D721Med (cell line): ENCODE measurements at places on chromosomes 12 and 14.

DNA sequence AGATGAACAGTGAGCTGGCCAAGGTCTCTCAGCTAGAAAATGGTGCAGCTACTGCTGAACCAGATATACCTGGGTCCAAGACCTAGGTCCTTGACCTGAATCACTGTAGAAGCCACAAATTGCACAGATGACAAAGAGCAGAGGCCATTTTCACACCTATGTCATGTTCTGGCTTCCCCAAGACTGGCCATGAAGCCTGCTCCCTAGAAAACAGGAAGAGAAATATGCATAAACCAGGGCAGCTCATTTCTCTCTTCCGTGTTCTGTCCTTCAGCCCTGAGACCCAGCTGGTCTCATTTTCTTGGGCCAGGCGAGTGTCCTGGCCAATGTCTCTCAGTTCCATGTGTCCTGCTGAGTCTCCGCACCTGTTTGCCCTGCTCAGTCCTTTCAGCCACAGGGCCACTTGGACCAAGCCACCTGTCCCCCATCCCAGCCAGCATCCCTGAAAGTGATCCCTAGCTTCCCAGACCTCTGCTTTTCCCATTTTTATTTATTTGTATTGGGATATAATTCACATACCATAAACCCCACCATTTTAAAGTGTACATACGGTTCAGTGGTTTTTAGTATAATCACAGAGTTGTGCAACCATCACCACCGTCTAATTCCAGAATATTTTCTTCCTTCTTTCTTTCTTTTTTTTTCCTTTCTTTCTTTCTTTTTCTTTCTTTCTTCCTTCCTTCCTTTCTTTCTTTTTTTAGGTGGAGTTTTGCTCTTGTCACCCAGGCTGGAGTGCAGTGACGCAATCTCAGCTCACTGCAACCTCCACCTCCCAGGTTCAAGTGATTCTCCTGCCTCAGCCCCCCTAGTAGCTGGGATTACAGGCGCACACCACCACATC lies 27.0 kb downstream of the P2RX7 start:
- no peak for DNase-seq

DNA sequence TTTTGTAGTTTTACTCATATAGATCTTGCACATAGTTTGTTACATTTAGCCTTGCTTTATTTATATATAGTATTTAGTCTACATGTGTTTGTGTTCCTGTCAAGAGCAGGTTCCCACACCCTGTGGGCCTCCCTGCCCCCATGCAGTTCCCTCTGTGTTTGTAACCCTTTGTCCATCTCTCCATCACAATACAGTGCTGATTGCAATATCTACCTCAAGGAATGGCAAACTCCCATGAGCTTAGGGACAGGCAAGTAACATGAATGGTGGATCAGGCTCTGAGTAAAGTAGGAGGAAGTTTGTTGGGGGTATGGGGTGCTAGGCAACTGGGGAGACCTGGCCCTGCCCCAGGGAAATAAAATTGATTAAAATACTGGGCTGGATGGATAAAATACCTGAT lies 151.9 kb upstream of the MYL2 start:
- DNase-seq: no peak

GRCh38 chr14:99041141-99041819 lies 230.7 kb downstream of the BCL11B start:
- no peak for DNase-seq

DNA sequence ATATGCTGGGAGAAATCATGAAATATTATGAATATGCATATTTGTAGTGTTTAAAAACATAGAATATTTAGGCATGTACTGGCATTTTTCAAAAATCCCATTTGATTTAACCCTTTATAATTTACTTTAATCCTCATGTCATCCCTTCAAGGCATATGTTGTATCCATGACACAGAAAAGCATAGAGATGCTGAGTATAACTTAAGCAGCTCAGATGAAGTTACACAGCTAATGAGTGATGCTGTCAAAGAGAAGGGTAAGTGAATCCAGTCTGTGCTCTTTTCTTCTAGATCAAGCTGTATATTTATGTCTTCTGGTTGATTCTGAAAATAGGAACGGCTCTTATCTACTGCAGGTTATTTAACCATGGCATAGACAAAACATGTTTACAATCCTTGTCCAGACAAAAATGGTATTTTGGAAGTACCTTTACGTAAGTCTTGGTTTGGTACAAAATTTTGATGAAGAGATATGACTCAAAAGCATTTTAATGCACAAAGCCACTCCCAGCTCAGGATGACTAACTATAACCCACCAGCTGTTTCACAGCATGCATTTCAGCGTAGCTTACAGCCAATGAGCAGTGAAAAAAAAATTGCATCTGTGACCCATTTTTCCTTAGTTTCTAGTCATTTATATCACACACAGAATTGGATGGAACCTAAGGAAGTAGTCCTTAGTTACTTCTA lies 201.7 kb downstream of the STXBP6 start:
- no peak for DNase-seq

GRCh38 chr12:128361400-128361995 lies 94.5 kb downstream of the TMEM132C start:
- no peak for DNase-seq

DNA sequence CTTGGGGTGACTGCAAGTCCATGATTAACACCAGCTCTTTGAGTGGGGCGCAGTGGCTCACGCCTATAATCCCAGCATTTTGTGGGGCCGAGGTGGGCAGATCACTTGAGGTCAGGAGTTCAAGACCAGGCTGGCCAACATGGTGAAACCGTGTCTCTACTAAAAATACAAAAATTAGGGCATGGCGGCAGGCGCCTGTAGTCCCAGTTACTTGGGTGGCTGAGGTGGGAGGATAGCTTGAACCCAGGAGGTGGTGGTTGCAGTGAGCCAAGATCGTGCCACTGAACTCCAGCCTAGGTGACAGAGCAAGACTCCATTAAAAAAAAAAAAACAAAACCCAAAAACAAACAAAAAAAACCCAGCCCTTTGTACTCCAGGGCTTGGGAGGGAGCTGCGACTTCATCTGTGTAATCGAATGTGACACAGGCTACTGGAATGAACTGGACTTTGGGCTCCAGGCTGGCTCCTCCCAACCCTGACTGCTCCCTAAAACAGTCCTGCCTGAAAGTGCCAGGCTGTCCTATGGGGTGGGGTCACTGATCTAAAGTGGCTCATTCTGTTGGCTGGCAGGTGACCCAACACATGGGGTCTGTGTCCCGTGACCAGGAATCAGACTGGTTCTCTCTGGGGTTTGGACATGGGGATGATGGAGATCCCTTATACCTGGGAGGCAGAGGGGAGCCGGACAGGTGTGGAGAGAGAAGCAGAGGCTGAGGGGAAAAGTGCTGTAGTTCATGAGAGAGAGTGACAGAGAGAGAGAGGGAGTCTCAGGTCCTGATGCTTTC lies 9.3 kb upstream of the C12orf43 start:
- DNase-seq: no peak

GRCh38 chr14:99570544-99571302 lies 33.3 kb downstream of the CCDC85C start:
- no peak for DNase-seq

GRCh38 chr14:58309086-58309485 lies 10.7 kb downstream of the ARID4A start:
- no peak for DNase-seq

- no peak for DNase-seq
Measured at GRCh38 chr14:56742391-56742878, 67.8 kb downstream of the OTX2 start.

DNA sequence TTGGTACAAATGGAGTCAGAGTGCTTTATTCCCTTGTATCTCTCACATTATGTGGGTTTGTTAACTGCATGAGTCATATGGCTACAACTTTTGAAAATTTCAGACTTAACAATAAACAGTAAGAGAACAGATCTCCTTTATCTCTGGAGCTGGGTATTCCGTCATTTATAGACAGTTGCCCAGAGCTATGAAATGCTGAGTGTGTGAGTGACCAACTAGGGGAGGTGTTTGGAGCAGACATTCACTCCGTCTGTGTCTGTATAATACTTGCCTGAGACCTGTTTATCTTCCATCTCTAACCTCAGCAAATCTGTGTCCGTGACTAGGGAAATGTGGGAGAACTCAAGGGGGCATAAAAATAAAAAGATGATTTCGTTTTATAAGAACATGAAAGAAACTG lies 279.9 kb upstream of the FAR2 start:
- DNase-seq: no peak

GRCh38 chr12:127680516-127680915 lies 586.5 kb upstream of the TMEM132C start:
- DNase-seq: no peak

- no peak for DNase-seq
Measured at GRCh38 chr14:96408608-96409007, 16.7 kb downstream of the AK7 start.

DNA sequence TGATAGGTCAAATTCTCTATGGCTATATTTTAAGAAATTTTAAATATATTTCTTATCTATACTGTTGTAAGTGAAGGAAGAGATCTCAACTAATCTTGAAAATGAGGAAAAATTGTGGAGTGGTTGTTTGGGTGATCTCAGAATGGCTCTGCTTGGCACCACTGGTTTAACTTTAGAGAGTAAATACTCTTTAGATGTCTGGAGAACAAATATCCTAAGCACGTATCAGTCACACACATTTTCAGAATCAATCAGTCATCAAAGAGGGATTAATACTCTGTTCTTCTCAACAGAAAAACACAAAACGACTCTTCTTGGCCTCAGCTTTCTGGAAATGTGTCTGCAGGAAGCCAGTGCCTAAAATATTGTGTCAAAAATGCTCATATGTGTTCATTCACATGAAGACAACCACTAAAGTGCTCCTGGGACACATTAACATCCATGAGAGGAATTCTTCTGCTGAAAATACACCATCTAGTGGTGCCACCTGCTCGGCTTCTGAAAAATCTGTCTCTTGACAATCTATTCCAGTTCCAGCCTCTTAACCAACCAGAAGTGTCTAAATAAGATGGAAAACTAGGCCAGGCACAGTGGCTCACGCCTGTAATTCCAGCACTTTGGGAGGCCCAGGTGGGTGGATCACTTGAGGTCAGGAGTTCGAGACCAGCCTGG lies 81.1 kb upstream of the CCDC198 start:
- no peak for DNase-seq

GRCh38 chr14:24312736-24313507 lies 1.6 kb downstream of the LTB4R start:
- DNase-seq: no peak

DNA sequence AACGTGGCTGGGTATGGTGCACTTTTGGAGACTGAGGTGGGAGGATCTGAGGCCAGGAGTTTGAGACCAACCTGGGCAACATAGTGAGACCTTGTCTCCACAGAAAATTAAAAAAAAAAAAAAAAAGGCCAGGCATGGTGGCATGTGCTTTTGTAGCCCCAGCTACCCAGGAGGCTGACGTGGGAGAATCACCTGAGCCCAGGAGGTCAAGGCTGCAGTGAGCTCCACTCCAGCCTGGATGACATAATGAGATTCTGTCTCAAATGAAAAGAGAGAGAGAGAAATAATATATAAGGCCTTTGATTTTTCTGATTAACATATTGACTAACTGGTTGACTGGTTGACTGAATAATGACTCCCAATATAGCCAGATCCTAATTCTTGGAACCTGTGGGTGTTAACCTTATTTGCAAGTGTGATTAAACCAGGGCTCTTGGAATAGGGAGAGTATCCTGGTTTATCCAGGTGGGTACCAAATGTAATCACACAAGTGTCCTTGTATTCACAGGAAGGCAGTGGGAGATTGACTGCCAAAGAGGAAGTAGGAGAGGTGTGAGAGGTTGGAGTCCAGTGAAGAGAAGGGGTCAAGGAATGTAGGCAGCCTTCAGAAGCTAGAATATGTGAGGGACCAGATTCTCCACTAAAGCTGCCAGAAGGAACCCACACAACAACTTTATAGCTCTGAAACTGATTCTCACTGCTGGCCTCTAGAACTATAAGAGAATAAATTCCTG lies 12.0 kb downstream of the YY1 start:
- no peak for DNase-seq

- DNase-seq: no peak
Measured at GRCh38 chr14:37457334-37457733, 137.7 kb downstream of the FOXA1 start.

GRCh38 chr14:102043251-102044025 lies 43.4 kb downstream of the HSP90AA1 start:
- DNase-seq: no peak

- no peak for DNase-seq
Measured at GRCh38 chr14:31819281-31819680, 257.8 kb upstream of the ARHGAP5 start.

- DNase-seq: no peak
Measured at GRCh38 chr14:99991331-99991730, 73.9 kb upstream of the EVL start.

- no peak for DNase-seq
Measured at GRCh38 chr12:90207799-90208198, 499.2 kb upstream of the ATP2B1 start.

DNA sequence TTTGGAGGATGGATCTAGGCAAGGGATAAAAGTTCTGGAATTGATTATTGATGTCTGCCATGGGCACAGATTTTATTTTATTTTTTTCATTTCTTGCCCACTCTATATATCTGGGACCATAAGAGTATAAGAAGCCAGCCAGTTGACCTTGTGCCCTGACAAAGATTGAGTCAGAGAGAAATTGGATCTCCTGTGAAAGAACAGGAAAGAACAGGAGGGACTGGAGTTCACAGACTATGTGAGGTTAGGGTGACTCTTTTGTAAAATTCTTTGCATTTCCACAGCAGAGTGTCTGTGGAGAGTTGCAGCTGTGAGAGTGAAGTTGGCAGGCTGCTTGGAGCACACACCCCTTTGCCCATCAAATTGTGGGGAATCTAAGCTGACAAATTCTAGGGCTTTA lies 358.4 kb upstream of the TBX3 start:
- DNase-seq: no peak

DNA sequence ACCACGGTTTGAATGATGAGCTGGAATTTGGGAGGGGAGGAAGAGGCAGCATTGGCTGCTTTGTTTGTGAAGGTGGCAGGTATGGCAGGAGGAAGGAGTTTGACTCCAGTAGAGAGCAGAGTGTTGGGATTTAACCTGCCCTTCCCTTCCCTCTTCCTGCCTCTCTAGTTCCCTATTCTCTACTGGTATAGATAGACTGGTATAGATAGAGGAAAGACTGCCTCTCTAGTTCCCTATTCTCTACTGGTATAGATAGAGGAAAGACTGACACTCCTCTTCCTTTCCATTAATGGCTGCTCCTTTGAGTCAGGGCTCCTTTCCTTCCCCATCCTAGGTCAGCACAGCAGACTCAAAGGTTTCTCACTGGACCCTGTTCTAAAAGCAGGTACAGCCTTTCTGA lies 8.4 kb upstream of the SYCP3 start:
- no peak for DNase-seq

DNA sequence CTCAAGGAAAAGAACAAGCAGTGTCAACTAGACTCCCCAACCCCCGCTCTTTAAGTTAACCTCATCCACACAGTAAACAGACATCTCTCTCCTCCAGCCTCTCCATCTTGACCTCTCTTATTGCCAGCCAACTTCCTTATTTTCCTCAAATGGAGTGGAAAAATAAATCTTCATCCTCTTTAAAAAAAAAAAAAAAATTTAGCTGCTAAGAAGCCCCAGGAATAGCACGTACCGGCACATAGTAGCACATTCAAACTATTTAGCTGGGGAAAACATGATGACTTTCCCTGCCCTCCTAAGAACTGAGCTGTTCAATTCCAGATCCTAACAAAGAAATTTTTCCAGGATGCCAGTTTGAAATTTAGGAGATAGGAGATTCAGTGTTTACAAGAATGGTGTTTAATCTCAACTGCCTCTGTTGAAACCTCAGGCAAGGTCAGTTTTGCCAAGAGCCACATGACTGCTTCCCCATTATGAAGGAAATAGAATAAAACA lies 90.8 kb downstream of the EPS8 start:
- no peak for DNase-seq
